ENCODE measurements at places on chromosomes 1 and 21.

GRCh38 chr21:41634211-41634694 lies 126.3 kb upstream of the TMPRSS2 start:
- no peak for DNase-seq

GRCh38 chr1:226981838-226982237 lies 41.7 kb downstream of the COQ8A start:
- DNase-seq, result no peak

- no peak for DNase-seq
These were observed 14.5 kb upstream of the MX1 start for GRCh38 chr21:41411449-41412089.

DNA sequence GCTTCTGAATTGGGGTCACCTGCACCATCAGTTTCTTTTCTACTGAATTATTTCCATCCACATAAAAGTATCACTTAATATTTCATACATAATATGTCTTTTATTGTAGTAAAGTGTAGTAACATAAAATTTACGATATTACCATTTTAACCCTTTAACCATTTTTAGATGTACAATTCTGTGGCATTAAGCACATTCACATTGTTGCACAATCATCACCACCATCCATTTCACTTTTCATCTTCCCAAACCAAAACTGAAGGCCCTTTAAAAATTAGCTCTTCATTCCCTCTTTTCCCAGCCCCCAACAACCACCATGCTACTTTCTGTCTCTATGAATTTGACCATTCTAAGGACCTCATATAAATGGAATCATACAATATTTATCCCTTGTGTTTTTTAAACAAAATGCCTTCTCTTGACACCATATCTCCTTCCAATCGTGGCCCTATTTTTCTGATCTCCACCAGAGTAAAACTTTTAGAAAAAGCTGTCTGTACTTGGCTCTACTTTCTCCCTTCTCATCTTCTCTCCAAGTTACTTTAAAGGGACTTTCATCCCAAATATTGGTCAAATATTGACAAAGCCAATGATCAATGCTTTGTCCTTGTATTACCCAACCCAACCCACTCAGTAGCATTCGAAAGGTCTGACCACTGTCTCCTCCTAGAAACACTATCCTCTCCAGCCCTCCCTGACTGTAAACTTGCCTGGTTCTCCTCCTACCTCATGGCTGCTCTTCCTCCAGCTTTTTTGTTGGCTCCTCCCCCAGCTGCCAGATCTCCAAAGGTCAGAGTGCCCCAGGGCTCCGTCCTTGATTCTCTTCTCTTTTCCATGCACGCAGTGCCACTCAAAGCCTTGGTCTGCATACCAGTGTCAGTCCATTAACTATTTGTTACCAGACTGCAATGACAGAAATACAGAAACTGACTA lies 44.7 kb downstream of the SLC30A10 start:
- no peak for DNase-seq

DNA sequence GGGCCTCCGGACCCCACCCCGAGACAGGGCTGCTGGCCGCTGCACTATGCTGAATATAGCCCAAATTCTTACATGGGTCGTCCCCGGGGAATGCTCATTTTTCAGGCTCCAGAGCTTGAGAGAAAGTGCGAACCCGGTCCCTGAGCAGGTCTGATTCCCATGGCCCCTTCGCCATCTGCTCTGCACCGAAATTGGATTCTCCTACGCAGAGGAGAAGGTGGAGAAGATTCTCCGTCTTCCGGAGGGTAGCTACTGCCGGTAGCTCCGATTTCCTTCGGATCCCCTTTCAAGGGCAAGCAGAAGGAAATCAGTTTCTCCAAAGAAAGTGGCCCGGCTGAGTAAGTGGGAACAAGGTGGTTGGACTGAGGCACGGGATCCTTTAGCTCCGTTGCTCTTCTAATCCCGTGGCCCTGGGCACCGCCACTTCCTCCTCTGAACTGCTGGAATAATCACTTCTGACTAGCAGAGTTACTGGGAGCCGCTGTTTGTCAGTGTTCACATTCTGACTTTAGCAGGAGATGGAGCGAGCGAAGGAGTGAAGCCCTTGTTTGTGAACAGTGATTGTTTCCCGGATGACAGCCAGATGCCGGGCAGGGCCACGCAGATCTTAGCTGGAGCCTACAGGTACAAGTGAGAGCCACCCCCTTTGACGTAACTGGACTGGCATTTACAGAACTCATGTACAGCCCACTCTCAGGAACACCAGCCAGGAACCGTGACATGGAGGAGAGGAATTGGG lies 1.1 kb upstream of the ZNF496 start:
- no peak for DNase-seq

- DNase-seq, result no peak
These were observed 86.9 kb downstream of the KCNJ15 start for GRCh38 chr21:38343691-38344090.

DNA sequence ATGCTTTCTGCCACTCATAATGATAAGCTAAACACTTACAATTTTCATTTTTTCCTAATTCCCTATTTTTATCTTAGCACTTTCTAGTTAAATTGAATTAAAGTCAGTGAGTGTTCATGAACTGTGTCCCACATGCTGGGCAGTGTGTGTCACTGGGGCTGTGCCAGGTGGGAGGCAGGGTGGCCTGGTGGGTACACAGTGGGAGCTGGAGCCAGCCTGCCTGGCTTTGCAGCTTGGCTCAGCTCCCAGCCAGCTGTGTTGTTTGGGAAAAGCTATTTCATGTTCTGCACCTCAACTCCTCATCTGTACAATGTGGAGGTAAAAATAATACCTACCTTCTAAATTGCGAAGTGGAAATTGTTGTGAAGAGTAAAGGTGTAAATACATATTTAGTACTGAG lies 238.4 kb downstream of the PLA2G4A start:
- no peak for DNase-seq

- peak; percentile 71 for DNase-seq
These were observed 32.7 kb upstream of the WASF2 start for GRCh38 chr1:27522432-27523336.

DNA sequence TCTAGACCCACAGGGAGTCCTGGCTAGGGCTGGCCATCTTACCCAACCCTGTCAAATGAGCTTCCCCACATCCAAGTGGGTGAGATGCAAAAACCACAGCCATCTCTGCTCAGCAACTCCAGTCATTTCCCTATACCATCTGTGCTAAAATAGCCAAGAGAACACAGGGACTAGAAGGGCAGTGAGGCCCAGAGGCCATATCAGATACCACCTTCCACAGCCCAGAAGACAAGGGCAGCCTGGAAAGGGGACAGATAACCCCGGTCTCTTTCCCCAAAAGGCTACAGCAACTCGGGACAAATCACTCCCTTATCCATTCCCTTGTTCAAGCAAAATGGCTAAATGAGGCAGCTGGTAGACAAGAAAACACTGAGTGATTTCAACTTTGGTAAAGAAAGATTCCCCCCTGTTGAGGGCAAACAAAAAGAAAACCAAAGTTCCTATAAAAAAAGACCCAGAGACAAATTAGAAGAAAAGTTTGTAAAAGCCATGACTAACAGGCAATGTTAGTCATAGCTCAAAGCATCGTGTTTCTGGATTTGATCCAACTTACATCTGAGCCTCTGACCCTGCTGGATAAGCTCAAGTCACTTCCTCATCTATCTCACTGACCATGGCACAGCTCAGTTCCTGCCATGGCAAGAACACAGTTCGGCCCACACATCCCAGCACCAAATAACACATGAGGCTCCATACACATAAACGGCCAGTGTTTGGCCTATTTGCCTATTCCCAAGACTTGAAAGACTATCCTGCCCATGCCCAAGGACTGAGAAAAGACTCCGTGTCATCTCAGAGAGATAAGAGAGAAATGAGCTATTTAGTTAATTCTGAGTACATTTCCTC lies 3.1 kb downstream of the LAMB3 start:
- DNase-seq, result no peak

- no peak for DNase-seq
These were observed 38.8 kb upstream of the ADORA3 start for GRCh38 chr1:111542187-111542586.

DNA sequence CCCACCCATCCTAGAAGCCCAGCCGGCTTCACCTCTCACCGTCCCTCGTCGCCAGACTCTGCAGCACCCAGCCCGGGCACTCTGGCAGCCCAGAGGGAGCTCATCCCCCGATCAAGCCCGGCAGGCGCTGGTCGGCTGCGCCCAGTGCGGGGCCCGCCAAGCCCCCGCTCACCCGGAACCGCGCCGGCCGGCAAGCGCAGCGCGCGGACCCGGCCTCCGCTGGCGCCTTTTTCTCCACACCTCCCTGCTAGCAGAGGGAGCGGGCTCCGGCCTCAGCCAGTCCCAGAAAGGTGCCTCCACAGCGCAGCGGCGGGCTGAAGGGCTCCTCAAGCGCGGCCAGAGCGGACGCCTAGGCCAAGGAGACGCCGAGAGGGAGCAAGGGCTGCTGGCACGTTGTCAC lies 2023.3 kb downstream of the NCAM2 start:
- DNase-seq, result no peak

DNA sequence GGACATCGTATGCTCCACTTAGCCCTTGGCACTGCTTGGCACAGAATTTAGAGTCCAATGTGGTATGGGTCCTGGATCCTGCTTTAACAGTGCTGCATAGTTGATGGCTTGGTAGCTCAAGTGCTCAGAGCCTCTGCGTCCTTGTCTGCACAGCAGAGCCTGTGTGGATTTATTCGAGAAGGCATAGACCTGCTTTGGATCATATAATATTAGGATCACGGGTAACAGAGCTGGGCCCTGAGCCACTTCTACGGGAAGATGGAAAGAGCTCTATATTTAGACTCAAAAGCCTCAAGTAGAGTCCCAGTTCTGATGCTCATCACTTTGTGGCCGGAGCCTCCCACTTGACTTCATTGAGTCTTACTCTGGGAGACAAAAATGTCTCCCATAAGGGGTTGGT lies 164.4 kb upstream of the EDN2 start:
- DNase-seq, result no peak

GRCh38 chr1:171379846-171380245 lies 65.9 kb downstream of the FMO4 start:
- DNase-seq, result no peak

- DNase-seq, result no peak
These were observed 62.8 kb upstream of the SCCPDH start for GRCh38 chr1:246661451-246661850.

- DNase-seq, result no peak
These were observed 482.8 kb downstream of the DISC1 start for GRCh38 chr1:232109391-232109790.

- no peak for DNase-seq
These were observed 121.5 kb downstream of the SIM2 start for GRCh38 chr21:36820176-36821031.

GRCh38 chr21:35932232-35932911 lies 128.0 kb downstream of the SETD4 start:
- DNase-seq, result peak; percentile 6

DNA sequence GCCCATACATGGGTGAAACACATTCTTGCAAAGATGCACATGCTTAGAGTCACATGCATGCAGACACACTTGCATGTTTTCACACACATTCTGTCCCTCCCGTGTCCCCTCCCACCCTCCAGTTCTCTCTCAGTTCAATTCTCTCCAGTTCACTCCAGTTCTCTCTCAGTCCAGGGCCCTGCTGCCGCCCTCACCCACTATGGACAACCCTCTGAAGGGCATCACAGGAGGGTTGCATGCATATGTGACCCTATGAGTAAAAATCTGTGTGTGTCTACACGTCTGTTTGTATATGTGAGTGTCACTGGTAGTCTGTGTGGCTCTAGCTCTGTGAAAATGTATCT lies 21.8 kb upstream of the ADGRB2 start:
- DNase-seq, result no peak

- no peak for DNase-seq
These were observed at the start of gene MYOG for GRCh38 chr1:203085528-203086406. Gene MYOG, minus strand, starts transcription at chr1:203086012. Its CDS starts 51 bp downstream, at chr1:203085961.

GRCh38 chr1:157968508-157968907 lies 24.9 kb upstream of the KIRREL1 start:
- no peak for DNase-seq

GRCh38 chr21:27690426-27690825 lies 723.5 kb upstream of the ADAMTS5 start:
- no peak for DNase-seq

DNA sequence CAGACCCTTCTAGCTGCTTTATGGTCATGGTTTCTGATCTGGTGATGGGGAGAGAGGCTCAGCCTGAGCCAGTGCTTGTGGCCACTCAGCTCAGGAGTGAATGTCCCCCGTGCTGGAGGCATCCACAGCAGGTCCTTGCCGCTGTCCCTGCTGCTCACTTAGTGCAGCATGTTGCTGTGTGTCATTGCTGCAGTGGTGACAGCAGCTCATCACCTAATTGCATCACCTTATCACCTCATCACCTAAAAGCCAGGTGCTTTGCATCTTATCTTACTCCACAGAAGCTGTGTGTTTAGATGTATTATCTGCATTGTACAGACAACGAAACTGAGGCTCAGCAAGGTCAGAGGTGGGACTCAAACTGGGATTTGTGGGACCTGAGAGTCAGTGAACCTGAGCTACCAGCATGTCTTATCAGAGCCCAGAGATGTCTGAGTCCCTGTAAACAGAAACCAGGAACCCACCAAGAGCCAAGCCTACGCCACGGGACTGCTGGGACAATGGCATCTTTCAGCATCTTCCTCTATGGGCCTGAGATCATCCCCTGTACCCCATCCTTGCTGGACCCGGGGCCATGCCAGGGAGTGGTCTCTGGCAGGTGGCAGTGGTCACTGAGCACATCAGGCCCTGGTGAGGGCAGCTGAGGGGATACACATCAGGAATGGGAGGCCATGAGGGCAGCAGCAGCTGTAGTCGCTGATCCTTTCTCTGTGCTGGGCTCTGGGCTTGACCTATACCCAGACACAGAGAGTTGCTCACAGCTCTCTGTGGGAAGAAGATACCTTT lies 6.5 kb downstream of the PODN start:
- no peak for DNase-seq

DNA sequence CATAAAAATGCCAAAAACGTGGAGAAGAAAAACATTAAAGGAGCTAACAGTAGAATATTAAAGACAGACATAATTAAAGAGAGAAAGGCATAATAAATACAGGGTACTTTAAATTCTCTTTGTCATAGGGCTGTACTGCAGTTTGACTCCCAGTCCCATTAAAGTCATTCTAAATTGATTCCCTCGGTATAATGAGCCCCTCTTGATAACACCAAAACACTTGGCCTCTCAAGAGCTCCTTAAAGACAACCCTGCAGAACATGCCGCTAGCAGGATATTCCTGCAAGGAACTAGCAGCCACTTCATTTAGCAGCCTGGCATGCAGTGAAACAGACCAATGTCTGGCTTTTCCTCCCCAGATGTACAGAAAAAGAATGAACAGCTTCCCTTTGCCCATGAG lies 273.8 kb upstream of the ESRRG start:
- DNase-seq, result no peak

- DNase-seq, result no peak
These were observed 13.0 kb upstream of the TMEM9 start for GRCh38 chr1:201167041-201167991.
